Naive thymus-derived CD8-positive, alpha-beta T cell (primary cell): ENCODE measurements at places on chromosomes 7 and 10. TPM values are rescaled to one million over a fixed set of nuclear protein-coding genes. Genes with fewer than 3 reads are reported as not detected.

- DNase-seq = no peak
These were observed 20.0 kb downstream of the UNC5B start for GRCh38 chr10:71232089-71232998.

Gene ABCF2
- total RNA-seq = 34.2 TPM

DNA sequence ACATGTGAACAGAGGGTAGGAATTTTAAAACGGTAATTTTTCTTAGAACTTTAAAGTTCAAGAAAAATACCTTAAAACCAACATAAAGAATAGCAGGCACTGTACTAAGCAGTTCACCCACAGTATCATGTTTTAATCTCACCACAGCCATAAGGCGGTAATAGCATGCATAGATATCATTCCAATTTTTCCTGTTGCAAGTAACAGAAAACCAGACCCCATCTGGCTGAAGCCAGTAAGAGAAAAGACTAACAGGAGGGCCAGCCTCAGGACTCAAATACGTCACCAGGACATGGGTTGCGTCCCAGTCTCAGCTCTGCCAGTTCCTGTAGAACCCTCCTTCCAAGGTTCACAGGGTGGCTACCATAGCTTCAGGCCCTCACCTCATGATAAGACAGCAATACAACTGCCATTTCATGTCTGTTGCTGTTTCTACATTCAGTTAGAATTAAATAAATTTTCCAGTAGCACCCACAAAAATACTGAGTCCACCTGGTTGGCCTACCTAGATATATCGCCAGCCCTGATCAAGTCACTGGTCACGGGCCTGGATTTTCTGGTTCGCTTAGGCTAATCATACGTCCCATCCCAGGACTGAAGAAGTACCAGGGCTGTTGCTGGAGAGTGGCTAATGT lies 2.0 kb upstream of the RNF32 start:
- no peak for DNase-seq

GRCh38 chr10:30011396-30011795 lies 48.0 kb downstream of the JCAD start:
- no peak for DNase-seq

DNA sequence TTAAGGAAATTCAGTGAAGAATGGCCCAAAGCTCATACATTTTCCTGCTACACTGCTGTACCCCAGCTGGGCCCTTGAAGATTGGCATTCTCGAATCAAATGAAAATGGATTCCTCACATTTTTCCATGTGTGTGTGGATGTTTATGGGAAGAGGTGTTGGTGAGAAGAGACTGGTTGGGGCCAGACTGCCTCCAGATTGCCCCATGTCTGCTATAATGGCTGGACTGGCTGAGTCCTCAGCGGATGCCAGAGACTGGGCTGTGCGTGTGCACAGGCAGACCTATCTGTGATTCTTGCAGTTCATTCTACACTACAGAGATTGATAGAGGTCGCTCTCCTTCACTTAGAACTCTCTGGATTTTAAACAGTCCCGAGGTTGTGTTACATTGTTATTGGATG lies 183.6 kb upstream of the GDF10 start:
- DNase-seq = no peak

- peak; percentile 83 for DNase-seq
These were observed 8.5 kb upstream of the SCD start for GRCh38 chr10:100338434-100339036.

- no peak for DNase-seq
These were observed 132.4 kb downstream of the GRM3 start for GRCh38 chr7:86776136-86776535.

DNA sequence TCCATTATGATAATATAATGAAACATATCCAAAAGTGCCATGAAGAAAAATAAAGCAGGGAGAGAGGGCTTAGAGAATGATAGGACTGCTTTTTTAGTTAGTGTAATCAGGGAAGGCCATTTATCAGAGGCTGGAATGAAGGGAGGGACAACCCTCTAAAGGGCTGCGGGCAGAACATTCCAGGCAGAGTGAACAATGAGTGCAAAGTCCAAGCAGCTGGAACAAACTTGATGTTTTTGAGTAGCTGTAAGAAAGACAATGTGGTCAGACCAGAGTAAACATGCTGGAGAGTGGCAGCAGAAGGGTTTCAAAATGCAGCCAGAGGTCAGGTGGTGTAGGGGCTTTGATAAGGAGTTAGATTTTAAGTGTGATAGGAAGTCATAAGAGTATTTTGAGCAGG lies 65.6 kb upstream of the CCDC6 start:
- DNase-seq = no peak

Gene NDUFB8
- total RNA-seq = 170 TPM

DNA sequence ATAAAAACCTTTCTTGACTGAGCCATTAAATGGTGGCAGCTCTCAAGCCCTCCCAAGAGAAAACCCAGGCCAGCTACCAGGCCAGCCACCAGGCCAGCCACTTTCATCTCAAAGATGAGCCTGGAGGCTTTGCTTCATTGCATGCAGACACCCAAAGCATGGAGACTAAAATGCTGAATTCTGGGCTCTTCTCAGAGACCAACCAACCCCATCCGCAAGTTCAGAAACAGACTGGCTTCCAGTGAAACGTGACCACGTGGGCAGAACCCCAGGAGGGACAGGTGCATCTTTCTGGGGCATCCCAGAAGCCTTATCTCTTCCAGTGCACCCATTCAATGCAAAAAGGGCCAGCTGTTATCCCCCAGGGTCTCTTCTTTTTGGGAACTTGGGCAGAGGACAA lies 20.9 kb downstream of the CHST15 start:
- DNase-seq = no peak

Gene UTF1
- total RNA-seq = not detected

GRCh38 chr7:151490456-151491105 lies 29.1 kb downstream of the RHEB start:
- no peak for DNase-seq

Gene SLIT1
- 0.26 TPM for total RNA-seq

- DNase-seq = no peak
These were observed 98.8 kb downstream of the CUX1 start for GRCh38 chr7:101916041-101916800.

DNA sequence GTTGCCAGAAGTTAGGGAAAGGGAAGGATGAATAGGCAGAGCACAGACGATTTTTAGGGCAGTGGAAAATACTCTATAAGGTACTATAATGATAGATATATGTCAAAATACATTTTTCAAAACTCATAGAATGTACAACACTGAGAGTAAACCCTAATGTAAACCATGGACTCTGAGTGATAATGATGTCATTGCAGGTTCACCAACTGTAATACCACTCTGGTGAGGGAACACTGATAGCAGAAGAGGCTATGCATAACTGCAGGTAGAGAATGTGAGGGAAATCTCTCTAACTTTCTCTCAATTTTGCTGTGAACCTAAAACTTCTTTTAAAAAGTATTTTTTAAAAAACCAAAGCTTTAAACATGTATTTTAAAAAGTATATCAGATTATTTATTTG lies 22.1 kb downstream of the POT1 start:
- no peak for DNase-seq

- DNase-seq = no peak
These were observed 8.4 kb upstream of the AGR2 start for GRCh38 chr7:16813232-16813616.

- peak; percentile 29 for DNase-seq
These were observed 14.0 kb upstream of the RALA start for GRCh38 chr7:39609113-39609934.

- DNase-seq = no peak
These were observed 357.0 kb downstream of the FRMD4A start for GRCh38 chr10:13973742-13974141.

DNA sequence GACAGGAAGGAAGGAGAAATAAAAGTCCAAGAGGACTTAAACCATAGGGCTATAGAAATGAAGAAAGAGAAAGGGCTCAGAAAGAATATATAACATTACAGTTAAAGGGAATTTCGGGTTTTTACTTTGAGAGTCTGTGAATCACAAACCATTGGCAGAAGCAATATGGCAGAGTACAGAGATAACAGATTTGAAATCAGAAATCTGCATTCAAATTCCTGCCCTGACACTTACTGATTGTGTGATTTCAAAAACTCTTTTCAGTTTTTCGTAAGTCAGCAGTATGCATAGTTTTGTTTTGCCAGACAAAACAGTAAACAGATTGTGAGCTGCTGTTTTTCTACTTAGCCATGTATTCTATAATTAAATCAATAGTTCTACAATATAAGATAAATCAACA lies 8.2 kb downstream of the JMJD1C start:
- DNase-seq = no peak

DNA sequence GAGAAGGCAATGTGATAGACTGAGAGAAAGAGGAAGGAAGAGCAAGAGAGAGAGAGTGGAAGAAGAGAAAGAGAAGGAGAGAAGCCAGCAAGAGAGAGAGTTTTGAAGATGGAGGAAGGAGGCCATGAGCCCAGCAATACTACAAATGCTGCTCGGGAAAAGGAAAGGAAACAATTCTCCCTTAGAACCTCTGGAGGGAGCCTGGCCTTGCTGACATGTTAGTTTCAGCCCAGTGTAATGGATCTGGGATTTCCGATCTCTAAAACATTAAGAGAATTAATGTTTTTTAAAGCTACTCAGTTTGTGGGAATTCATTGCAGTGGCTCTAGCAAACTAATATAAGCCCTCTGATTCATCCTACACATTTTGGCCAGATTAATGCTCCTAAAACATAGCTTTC lies 206.8 kb upstream of the MTPN start:
- no peak for DNase-seq

Gene TTYH3
- 14.9 TPM for total RNA-seq

DNA sequence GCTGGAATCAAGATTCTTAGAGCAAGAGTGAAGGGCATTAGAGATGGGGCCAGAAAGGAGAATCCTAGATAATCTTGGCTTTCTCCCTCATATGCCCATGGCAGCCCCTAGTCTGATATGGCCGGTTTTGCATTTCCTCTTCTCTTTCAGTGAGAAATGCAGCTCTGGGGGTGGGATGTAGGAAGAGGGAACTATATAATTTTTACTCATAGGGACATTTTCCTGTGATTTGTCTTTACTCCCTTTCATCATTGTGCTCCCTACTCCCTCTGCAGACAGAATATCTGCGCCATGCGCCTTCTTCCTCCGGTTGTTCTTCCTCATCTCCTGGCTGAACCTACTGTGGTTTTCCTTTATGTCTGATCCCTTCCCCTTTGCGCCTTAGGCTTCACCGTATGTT lies 16.8 kb upstream of the CHCHD1 start:
- DNase-seq = no peak

Gene FHIP2A
- 24.8 TPM for total RNA-seq

DNA sequence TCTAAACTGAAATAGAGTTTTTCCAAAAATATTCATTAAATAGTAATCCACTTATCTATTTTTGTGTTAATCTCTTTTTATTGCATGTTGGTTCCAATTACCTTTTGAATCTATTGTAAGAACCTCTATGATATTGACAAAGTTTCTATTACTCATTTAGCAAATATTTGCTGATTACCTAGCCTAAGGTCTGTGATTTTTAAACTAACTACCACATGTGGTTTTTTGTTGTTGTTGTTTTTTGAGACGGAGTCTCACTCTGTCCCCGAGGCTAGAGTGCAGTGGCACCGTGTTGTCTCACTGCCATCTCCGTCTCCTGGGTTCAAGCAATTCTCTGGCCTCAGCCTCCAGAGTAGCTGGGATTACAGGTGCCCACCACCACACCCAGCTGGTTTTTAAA lies 2.0 kb upstream of the ASB13 start:
- no peak for DNase-seq

Gene CPXM2
- total RNA-seq = not detected

Gene SPDYE8
- not detected for total RNA-seq

Gene ABCB1
- total RNA-seq = 56.3 TPM

DNA sequence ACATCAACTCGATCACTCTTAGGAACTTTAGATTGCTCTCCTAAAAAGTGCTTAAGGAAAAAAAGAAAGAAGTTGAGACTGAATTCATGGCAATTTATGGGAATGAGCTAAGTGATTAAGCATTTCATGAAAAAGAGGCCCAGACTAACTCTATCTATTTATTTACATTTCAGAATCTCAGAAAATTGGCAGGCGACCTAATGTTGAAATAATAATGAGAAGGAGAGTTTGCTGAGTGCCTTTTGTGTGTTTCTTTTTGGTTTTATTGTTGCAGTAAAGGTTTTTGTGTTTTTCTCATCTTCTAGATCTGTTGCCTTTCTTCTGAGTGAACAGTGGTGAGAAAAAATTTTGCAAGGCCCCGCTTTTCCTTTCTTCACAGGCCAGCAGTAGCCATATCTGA lies 3.8 kb downstream of the GRK5 start:
- DNase-seq = no peak

Gene SEMA3A
- 0.10 TPM for total RNA-seq

GRCh38 chr7:142548978-142549377 lies 200.3 kb upstream of the PRSS1 start:
- DNase-seq = no peak

Gene ATP6V0E2
- total RNA-seq = 90.5 TPM

DNA sequence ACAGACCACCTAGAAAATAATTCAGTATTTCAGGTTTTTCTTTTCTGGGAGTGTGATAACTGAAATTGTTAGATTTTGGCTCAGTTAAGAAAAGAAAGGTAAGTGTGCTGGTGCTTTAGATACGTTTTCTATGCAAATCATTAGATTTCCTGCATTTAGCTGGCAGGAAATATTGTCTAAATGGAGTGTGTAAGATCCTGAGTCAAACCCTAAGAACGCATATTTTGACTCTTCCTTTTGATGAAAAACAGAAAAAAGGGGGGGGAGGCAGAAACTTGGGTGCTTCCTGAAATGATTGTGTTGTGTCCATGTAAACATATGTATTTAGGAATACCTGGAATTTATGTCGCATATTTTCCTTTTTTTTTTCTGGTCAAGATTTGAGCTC lies 1.2 kb downstream of the GRK5 start:
- DNase-seq = no peak

Gene SPOCK2
- total RNA-seq = 566 TPM

Gene DENND2A
- 0.10 TPM for total RNA-seq

DNA sequence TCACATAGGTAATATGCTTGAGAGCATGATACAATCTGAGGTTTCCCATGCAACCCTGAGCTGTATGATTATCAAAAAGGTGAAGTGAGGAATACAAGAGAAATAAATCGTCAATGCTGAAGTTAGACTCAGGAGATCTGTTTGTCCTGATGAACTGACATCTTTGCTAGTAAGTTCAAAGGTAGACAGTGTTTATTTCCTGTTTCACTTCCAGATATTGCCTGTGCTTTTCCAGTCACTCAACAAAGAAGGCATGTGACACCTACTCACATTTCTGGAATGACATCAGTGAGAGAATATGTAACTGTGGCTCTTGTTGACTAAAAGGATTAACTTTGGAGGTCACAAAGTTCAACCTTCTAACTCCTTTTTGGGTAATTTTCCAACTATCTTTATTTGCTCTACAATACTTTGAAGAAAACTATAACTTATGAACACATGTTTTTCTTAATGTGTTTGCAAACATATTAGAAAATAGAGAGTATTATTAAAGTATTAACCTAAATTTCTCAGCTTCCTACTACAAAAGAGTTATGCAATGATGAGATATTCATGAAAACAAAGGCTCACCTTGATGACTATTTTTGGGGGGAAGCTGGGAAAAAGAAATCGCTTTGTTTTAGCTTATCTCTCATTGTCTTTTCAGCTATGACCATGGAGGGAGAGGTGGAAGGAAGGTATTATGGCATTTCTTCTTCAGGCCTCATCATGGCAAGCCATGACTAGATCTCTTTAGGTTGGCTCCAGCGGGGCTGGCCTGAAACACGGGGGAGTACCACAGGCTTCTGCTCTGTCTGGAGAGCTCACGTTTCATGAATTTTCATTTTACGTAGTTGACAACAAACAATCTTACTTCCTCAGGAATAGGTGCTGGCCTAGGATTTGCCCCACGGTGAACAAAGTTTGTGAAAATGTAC lies 214.7 kb upstream of the SLC26A5 start:
- no peak for DNase-seq

GRCh38 chr10:112307358-112308124 lies 24.3 kb downstream of the TECTB start:
- DNase-seq = no peak
